ENCODE measurements at places on chromosomes 7 and 10. TPM values are rescaled to one million over a fixed set of nuclear protein-coding genes. Genes with fewer than 3 reads are reported as not detected.

Gene P4HA1
- 29.4 TPM for polyA plus RNA-seq

Gene PTPRN2
- polyA plus RNA-seq, result not detected

Gene LOXL4
- polyA plus RNA-seq, result 0.01 TPM

Gene ITPRID1
- not detected for polyA plus RNA-seq

Gene KIAA1549
- polyA plus RNA-seq, result 1.1 TPM

Gene PAXIP1
- polyA plus RNA-seq, result 9.4 TPM

Gene POM121L12
- not detected for polyA plus RNA-seq

Gene CYP3A7
- polyA plus RNA-seq, result not detected

- no peak overlapping the region for H3K4me3 ChIP-seq
- H3K27ac ChIP-seq, result no peak overlapping the region
- H3K36me3 ChIP-seq, result no peaks in the 10 kb centered on the region
- H3K4me1 ChIP-seq, result no peaks in the 10 kb centered on the region
- H3K27me3 ChIP-seq, result peaks cover 15% of the 10 kb centered on the region
Measured at GRCh38 chr7:158591944-158592343, 4.3 kb upstream of the PTPRN2 start.

- H3K36me3 ChIP-seq, result no peaks in the 10 kb centered on the region
- no peak overlapping the region for H3K4me3 ChIP-seq
- H3K27ac ChIP-seq, result no peak overlapping the region
- H3K27me3 ChIP-seq, result no peaks in the 10 kb centered on the region
Measured at GRCh38 chr7:22566176-22566575, 66.2 kb upstream of the STEAP1B start.

- H3K27ac ChIP-seq, result no peak overlapping the region
- DNase-seq, result peak; percentile 68
- H3K36me3 ChIP-seq, result no peaks in the 10 kb centered on the region
- H3K4me3 ChIP-seq, result peak overlapping the region; percentile 27
- H3K27me3 ChIP-seq, result peaks cover 14% of the 10 kb centered on the region
- H3K4me1 ChIP-seq, result peaks cover 4% of the 10 kb centered on the region
Measured at GRCh38 chr7:76234931-76235441, 33.3 kb downstream of the SRRM3 start.

- H3K4me1 ChIP-seq, result no peaks in the 10 kb centered on the region
- no peaks in the 10 kb centered on the region for H3K36me3 ChIP-seq
- H3K4me3 ChIP-seq, result no peak overlapping the region
- DNase-seq, result no peak
- H3K27ac ChIP-seq, result no peak overlapping the region
Measured at GRCh38 chr7:81605493-81605892, 164.4 kb downstream of the HGF start.

DNA sequence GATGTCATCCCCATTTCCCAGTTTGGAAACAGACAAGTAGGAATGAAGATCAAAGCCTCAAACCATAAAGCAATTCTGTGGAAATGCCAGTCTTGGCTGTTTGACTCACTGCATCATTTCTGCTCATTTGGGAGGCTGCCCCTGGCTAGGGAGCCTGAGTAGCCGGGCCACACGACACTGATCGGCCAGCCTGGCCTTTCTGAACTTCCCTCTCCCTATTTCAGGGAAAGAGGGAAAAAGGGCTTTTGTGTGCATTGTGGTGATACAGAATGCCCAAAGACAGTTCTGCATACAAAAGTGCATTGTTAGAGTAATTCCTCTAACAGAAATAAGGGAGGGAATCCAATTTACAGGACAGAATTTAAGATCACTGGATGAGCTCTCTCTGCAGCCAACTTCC lies 41.7 kb upstream of the OPALIN start:
- H3K36me3 ChIP-seq, result no peaks in the 10 kb centered on the region
- peaks cover 29% of the 10 kb centered on the region for H3K27me3 ChIP-seq
- H3K4me3 ChIP-seq, result no peak overlapping the region
- no peak for DNase-seq

- no peaks in the 10 kb centered on the region for H3K36me3 ChIP-seq
- H3K27ac ChIP-seq, result no peak overlapping the region
- H3K4me3 ChIP-seq, result no peak overlapping the region
- peak; percentile 38 for DNase-seq
Measured at GRCh38 chr7:356087-356486, 66.1 kb downstream of the FOXL3 start.

DNA sequence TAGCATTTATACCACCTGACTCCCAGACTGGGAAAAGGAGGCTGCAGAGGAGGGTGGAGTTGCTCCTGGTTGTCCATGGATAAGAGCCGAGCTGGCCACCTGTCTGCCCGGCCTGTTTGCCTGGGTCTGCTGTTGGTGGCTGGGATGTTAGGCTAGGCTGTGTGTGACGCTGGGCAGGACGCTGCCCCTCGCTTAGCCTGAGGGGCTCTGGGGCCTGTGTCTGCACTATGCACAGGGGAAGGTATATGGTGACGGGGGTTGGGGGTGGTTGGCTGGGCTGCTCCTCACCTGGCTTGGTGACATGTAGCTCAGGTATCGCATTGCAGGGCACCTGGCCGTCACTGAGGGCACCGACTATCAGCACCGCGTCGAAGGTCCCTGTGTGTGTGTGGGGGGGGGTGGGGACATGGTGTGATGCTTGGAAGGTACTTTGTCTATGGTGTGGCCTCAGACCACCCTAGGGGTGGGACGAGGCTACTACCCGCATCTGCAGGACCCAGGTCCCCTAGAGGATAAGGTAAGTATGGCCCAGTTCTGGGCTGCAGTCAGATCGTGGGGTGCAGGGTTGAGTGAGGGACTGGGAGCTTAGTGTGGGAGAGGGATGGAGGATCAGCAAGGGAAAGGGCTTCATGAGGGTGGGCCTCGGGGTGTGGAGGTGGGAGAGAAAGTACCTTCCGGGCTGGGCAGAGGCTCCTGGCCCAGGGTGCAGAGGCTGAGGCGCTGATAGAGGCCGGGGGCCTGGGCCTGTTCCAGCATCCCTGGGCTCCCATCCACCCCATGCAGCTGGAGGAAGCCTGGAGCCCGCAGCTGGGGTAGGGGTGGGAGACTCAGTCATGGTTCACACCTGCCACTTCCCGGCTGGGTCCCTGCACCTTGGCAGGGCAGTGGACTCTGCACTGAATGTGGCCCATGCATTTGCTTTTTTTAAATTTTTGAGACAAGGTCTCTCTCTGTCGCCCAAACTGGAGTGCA lies 2.3 kb downstream of the METTL27 start:
- peaks cover 33% of the 10 kb centered on the region for H3K4me1 ChIP-seq
- no peak overlapping the region for H3K4me3 ChIP-seq
- no peak for DNase-seq
- H3K27ac ChIP-seq, result no peak overlapping the region
- no peaks in the 10 kb centered on the region for H3K27me3 ChIP-seq
- H3K36me3 ChIP-seq, result no peaks in the 10 kb centered on the region

GRCh38 chr10:7350541-7351195 lies 60.2 kb downstream of the SFMBT2 start:
- H3K27ac ChIP-seq, result no peak overlapping the region
- H3K4me1 ChIP-seq, result peaks cover 5% of the 10 kb centered on the region
- no peak for DNase-seq
- no peaks in the 10 kb centered on the region for H3K27me3 ChIP-seq

GRCh38 chr10:111747751-111748150 lies 435.8 kb downstream of the GPAM start:
- no peaks in the 10 kb centered on the region for H3K36me3 ChIP-seq
- no peaks in the 10 kb centered on the region for H3K27me3 ChIP-seq
- DNase-seq, result no peak
- H3K27ac ChIP-seq, result no peak overlapping the region
- H3K4me1 ChIP-seq, result no peaks in the 10 kb centered on the region
- no peak overlapping the region for H3K4me3 ChIP-seq

- no peak for DNase-seq
- H3K4me1 ChIP-seq, result no peaks in the 10 kb centered on the region
- H3K27me3 ChIP-seq, result no peaks in the 10 kb centered on the region
- no peak overlapping the region for H3K4me3 ChIP-seq
Measured at GRCh38 chr10:36817898-36818297, 307.5 kb upstream of the ANKRD30A start.

- H3K36me3 ChIP-seq, result no peaks in the 10 kb centered on the region
- H3K4me1 ChIP-seq, result no peaks in the 10 kb centered on the region
- H3K27me3 ChIP-seq, result no peaks in the 10 kb centered on the region
Measured at GRCh38 chr7:16491148-16491547, 25.6 kb upstream of the SOSTDC1 start.

- H3K27me3 ChIP-seq, result no peaks in the 10 kb centered on the region
- DNase-seq, result no peak
- H3K36me3 ChIP-seq, result no peaks in the 10 kb centered on the region
- H3K4me1 ChIP-seq, result peaks cover 12% of the 10 kb centered on the region
- H3K4me3 ChIP-seq, result no peak overlapping the region
Measured at GRCh38 chr10:53601260-53601875, 828.8 kb upstream of the MBL2 start.

DNA sequence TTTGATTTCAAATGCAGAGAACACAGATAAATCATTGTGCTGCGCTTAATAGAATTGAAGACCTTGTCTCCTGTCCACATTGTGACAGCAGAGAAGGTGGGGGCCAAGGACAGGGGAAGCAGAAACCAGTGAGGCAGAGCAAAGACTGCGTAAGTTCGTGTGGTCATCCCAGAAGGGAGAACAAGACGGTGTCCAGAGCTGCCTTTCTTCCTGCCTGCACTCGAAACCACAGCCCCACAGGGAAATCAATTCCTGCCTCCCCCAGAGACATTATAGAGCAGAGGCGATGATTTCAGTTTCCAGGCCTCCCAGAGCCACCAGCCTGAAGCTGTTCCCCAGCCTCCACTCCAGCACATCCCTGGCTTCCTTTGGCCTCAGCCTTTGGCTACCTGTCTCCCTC lies 39.7 kb upstream of the UCN3 start:
- H3K27ac ChIP-seq, result no peak overlapping the region
- DNase-seq, result no peak
- no peaks in the 10 kb centered on the region for H3K27me3 ChIP-seq
- H3K36me3 ChIP-seq, result no peaks in the 10 kb centered on the region
- no peaks in the 10 kb centered on the region for H3K4me1 ChIP-seq

GRCh38 chr10:69337296-69338132 lies 59.2 kb downstream of the HK1 start:
- peak overlapping the region; percentile 85 for H3K27ac ChIP-seq
- DNase-seq, result no peak
- H3K36me3 ChIP-seq, result peaks cover 5% of the 10 kb centered on the region
- peaks cover 86% of the 10 kb centered on the region for H3K4me1 ChIP-seq
- H3K4me3 ChIP-seq, result peak overlapping the region; percentile 39

DNA sequence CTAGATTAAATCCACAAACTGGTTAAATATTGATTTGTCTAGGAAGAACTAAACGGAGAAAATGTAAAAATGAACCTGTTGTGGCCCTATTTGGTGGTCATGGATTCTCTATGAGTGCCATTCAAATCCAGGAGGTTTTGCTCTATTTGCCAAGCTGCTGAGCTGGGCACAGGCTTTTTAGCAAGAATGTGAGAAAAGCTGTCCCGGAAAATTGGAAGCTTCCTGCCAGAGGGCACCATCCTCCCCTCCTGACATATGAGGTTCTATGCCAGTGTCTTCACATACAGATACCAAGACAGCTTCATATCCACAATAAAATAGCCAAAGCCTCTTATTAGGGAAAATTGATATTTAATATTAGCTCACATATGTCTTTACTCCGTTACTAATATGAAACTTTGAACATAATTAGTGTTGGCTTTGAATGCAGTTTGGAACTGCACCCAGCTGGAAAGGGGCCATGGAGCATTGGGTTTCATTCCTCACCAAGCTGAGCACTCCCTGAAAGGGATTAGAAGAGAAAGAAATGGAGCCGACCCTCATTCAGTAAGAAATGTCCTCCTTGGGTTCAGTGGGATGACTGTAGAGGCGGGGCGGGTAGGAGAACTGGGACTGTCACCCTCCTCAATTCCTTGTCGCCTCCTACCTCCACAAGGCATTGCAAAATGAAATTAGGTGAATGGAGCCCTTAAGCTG lies 47.8 kb downstream of the NRCAM start:
- no peaks in the 10 kb centered on the region for H3K27me3 ChIP-seq
- H3K36me3 ChIP-seq, result no peaks in the 10 kb centered on the region
- no peak for DNase-seq
- no peak overlapping the region for H3K4me3 ChIP-seq
- H3K27ac ChIP-seq, result no peak overlapping the region

DNA sequence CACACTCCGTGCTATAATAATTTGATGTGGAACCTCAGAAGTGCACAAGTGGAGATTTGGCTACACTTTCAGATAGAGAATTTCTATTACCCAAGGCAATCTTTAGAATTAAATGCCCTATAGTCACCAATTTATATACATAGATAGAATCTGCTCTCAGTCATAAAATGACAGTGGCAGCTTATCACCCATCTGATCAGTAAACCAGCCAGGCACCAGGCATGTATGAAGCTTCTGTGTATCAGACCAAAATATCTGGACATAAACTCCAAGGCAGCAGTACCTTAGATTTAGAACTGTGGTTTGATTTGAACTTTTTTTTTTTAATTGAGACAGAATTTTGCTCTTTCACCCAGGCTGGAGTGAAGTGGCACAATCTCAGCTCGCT lies 180.9 kb downstream of the IPMK start:
- H3K4me3 ChIP-seq, result no peak overlapping the region
- H3K27ac ChIP-seq, result no peak overlapping the region
- DNase-seq, result no peak
- H3K4me1 ChIP-seq, result peaks cover 14% of the 10 kb centered on the region
- H3K27me3 ChIP-seq, result no peaks in the 10 kb centered on the region

DNA sequence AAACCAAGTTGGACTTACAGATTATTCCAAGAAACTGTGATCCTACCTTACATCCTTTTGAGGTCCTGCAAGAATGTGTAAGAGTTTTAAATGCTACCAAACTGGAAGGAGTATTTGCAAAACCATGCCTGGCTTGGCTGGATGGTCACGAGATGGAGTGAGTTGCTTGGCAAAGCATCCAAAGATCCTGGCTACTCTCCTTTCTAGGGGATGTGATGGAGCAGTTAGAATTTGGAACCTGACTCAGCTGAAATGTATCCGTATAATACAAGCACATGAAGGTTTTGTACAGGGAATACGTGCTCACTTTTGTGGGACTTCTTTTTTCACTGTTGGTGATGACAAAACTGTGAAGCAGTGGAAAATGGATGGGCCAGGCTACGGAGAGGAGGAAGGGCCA lies 13.3 kb upstream of the SYPL1 start:
- no peak for DNase-seq
- H3K36me3 ChIP-seq, result no peaks in the 10 kb centered on the region
- no peak overlapping the region for H3K4me3 ChIP-seq
- peaks cover 5% of the 10 kb centered on the region for H3K4me1 ChIP-seq

GRCh38 chr10:44195112-44196007 lies 189.5 kb downstream of the CXCL12 start:
- H3K4me3 ChIP-seq, result no peak overlapping the region
- DNase-seq, result no peak
- peaks cover 8% of the 10 kb centered on the region for H3K4me1 ChIP-seq
- H3K27ac ChIP-seq, result no peak overlapping the region
- H3K27me3 ChIP-seq, result peaks cover 8% of the 10 kb centered on the region
- no peaks in the 10 kb centered on the region for H3K36me3 ChIP-seq

- H3K27me3 ChIP-seq, result no peaks in the 10 kb centered on the region
- H3K27ac ChIP-seq, result no peak overlapping the region
- DNase-seq, result no peak
- H3K4me1 ChIP-seq, result peaks cover 2% of the 10 kb centered on the region
- no peaks in the 10 kb centered on the region for H3K36me3 ChIP-seq
Measured at GRCh38 chr10:21082206-21082605, 185.1 kb upstream of the NEBL start.
